Left kidney (tissue), 8 donors: ENCODE measurements at places on chromosomes 11 and 22. TPM values are rescaled to one million over a fixed set of nuclear protein-coding genes. Genes with fewer than 3 reads are reported as not detected.

The CRYBB3 gene
- 0.27 TPM for polyA plus RNA-seq

The POLR2F gene
- 61.8 TPM for polyA plus RNA-seq

The GGTLC3 gene
- polyA plus RNA-seq = 0.18 TPM

The FXYD6 gene
- polyA plus RNA-seq = 114 TPM

The SLC22A9 gene
- polyA plus RNA-seq = not detected
